ENCODE measurements at places on chromosomes 5 and 9.

DNA sequence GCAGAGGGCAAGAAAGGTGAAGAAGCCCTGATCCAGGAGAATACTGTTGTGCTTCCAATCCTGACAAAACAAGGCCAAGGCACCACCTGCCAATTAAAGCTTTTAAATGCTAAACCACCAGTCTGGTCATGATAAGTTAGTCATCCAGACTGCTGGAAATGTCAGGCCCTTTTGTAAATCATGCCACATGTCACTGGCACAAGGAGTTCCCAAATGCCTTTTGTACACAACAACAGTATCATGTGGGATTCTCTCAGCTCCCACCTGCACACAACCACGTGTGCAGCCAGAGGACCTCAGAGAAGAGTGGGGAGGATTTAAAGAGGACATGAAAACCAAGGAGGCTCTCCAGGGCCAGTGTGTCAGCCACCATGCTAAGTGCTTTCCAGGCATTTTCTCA lies 99.3 kb downstream of the CDK5RAP2 start:
- DNase-seq, result no peak

- peak; percentile 33 for DNase-seq
These were observed 70.7 kb upstream of the RNF38 start for GRCh38 chr9:36470643-36471290.

- DNase-seq, result no peak
These were observed 57.7 kb downstream of the MAPKAP1 start for GRCh38 chr9:125649315-125649714.

DNA sequence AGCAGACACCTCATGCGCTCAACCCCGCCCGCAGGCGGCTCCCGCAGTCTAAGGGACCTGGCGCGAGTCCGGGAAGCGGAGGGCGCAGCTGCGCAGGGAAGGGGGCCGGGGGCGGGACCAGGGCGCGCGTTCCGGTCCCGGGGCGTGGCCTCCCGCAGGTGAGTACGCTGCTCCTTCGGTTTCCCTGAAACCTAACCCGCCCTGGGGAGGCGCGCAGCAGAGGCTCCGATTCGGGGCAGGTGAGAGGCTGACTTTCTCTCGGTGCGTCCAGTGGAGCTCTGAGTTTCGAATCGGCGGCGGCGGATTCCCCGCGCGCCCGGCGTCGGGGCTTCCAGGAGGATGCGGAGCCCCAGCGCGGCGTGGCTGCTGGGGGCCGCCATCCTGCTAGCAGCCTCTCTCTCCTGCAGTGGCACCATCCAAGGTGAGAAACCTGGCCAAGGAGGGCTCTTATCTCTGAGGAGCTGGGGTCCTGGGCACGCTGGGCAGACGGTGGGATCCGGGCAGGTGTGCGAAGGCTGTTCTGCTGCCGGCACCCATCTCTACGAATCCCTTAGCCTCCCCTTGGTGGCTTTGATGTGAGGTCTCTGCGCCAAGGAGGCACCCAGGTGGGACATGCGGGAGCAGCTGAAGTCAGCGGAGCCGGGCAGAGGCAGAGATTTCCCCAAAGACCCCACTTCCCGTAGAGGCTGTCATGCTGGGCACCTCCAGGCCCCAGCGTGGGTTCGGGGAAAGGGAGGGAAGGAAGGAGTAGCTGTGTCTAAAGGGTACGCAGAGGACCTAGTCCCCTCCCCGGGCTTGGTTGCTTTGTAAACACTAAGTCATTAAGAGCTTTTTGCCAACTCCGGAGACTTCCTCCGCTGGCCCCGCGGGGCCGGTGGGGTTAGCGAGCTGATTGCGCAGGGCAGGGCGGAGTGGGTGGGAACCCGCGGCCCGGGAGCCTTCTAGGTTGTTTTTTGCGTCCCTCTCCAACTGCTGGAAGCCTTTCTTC lies at the start of gene F2RL1:
TSS of gene F2RL1 (plus strand) at position 187 of the 988 bp plus-strand sequence. CDS start at position 340, 153 bp downstream.
- DNase-seq, result no peak

DNA sequence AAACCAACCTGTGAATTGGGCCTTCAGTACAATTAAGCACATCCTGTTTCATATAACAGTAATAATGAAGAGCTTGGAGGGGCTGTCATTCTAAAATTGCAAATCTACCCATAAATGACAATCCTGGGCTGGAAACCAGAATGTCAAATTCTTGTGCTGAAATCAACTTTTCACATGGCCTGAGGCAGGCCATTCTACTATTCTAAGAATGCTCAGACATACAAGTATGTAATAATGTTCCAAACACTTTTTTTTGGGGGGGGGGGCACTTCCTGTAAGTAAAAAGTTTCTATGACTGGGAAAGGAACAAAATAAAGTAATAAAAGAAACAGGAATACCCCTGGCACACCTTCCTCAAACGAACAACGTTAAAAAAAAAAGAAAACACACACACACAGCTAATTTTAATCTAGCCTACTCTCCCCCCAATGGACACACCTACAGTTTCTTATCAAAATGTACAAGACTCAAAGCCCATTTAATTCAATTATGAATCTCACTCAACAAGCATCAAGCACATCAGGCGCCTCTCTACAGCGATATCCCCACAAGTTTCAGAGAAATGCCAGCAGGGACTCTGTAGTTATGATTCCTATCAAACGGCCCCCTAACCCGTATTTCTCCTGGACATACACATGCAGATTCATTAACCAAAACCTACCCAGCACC lies 1.4 kb downstream of the ETF1 start:
- no peak for DNase-seq

- no peak for DNase-seq
These were observed 5.0 kb upstream of the RHOBTB3 start for GRCh38 chr5:95725937-95726810.

GRCh38 chr9:134534661-134535080 lies 106.9 kb upstream of the COL5A1 start:
- DNase-seq, result no peak

- DNase-seq, result no peak
These were observed 8.9 kb downstream of the OTP start for GRCh38 chr5:77629509-77630113.

DNA sequence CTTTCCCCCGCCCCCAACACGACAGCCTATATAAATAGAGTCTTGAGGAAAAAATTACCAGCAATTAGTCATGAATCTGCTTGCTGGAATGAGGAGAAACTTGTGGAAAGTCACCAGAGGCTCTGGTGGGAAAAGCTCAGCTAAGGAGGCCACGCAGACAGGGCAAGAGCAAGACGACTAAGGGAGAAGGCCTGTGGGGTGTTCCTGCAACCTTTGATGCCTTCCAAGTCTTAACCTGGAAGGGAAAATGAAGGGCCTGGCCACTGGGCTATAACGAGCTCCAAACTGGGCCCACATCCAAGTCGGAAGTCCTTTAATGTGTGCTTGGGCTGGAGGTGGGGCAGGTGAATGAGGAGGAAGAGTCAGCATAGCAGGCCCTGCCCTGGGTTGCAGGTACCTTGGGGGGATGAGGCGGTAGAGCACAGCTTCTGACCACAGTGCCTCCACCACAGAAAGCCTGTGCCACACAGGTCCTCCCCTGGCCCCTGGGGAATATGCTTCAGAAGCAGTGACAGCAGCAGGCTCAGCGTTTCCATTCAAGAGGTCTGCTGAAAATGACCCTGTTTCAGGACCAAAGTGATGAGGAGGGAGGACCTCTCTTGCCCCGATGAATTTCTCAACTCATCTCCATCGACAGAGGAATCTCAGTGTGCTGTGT lies 92.8 kb upstream of the LRRTM2 start:
- DNase-seq, result no peak

GRCh38 chr9:109463924-109464625 lies 34.0 kb downstream of the PTPN3 start:
- no peak for DNase-seq

DNA sequence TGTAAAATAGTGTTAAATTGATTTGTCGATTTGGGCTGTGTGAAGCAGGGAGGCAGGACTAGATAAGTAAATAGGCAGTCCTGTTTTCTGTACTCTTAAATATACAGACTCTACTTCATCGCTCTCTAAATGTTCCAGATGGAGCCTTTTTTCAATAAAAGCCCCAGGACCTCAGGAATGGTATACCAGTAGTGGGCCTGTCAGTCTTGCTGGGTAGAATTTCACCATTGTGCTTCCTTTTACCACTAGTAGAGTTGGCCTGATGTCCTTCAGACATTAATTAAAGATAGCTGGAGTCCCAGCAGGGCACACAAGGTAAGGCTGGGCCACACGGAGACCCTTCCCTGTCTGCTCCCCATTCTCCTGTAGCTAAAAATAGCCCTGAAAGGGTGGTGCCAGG lies 6.0 kb downstream of the SNX18 start:
- no peak for DNase-seq
